ENCODE measurements at places on chromosomes 7 and 10. TPM values are rescaled to one million over a fixed set of nuclear protein-coding genes. Genes with fewer than 3 reads are reported as not detected.

Gene IDI2
- not detected for total RNA-seq

Gene TRIM74
- total RNA-seq: 2.0 TPM

DNA sequence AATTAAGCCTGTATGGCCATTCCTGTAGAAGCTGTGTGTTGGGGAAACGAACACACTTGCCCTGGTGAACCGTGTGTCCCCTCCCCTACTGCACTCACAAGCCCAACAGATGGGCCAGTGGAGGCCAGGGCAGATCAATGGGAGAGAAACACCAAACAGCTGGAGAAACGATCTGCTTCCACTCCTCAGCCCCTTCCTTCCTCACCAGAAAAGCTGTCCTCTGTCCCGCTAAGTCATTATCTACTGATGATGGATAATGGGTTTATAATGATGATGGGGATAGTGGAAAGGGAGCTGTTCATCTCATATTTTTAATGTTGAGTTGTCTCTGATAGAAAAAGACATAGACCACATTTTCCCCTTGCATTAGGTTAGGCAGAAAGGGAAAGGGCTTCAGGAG lies 99.7 kb downstream of the ELMO1 start:
- no peaks in the 10 kb centered on the region for H3K36me3 ChIP-seq
- no peaks in the 10 kb centered on the region for H3K27me3 ChIP-seq
- no peak for DNase-seq
- no peak overlapping the region for H3K27ac ChIP-seq

- H3K4me3 ChIP-seq: no peak overlapping the region
- no peaks in the 10 kb centered on the region for H3K36me3 ChIP-seq
- DNase-seq: no peak
- H3K27ac ChIP-seq: no peak overlapping the region
- H3K4me1 ChIP-seq: no peaks in the 10 kb centered on the region
These were observed 5.4 kb upstream of the HABP2 start for GRCh38 chr10:113547426-113547825.

Gene MOGAT3
- total RNA-seq: not detected

Gene PON1
- not detected for total RNA-seq

GRCh38 chr7:110326966-110327365 lies 764.0 kb upstream of the LRRN3 start:
- no peak overlapping the region for H3K4me3 ChIP-seq
- H3K4me1 ChIP-seq: no peaks in the 10 kb centered on the region
- H3K36me3 ChIP-seq: no peaks in the 10 kb centered on the region
- no peak for DNase-seq

Gene RINT1
- total RNA-seq: 9.9 TPM

DNA sequence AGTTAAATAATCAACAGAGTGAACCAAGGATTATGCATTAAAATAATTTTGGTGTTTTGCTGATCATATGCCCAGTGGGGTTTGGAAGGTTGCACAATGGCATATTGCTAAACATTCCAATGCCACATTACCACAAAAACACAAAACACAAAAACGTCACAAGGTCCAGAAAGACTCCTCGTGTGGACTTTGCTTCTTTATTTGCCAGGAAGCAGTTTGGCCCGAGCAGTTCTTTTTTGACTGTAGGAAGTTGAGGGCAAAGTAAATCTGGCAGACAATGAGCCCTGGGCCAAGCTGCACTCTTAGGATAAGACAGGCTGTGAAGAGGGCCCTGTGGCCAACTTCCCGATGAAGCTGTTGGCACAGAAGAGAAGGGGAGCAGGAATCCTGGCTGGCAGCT lies 39.2 kb upstream of the SLC35B4 start:
- no peak overlapping the region for H3K4me3 ChIP-seq
- no peak overlapping the region for H3K27ac ChIP-seq
- no peaks in the 10 kb centered on the region for H3K4me1 ChIP-seq
- no peaks in the 10 kb centered on the region for H3K36me3 ChIP-seq
- no peaks in the 10 kb centered on the region for H3K27me3 ChIP-seq

Gene ZCWPW1
- total RNA-seq: 7.9 TPM

Gene GRID2IP
- 0.24 TPM for total RNA-seq

Gene TMEM26
- 2.5 TPM for total RNA-seq

DNA sequence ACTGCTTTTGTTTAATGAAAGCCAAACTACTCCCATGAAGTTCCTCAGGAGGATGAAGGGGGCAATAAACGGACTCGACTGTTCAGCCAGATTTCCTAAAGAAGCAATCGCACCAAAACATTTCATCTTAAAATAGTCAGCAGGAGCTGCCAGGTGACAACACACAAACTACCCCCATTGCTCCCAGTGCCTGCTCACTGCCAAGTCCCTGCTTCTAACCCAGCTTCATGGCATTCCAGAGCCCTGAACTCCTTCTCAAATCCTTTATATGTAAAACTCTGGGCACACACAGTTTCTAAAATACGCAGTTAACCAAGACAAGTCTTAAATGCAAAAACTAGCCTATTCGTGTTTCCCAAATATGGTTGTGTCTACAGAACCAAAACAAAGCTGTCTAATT lies 110.0 kb downstream of the SORBS1 start:
- no peak for DNase-seq
- H3K36me3 ChIP-seq: no peaks in the 10 kb centered on the region
- no peaks in the 10 kb centered on the region for H3K27me3 ChIP-seq
- no peak overlapping the region for H3K4me3 ChIP-seq
- H3K27ac ChIP-seq: no peak overlapping the region
- H3K4me1 ChIP-seq: peaks cover 10% of the 10 kb centered on the region

Gene PRKCQ
- total RNA-seq: 3.7 TPM

Gene NEUROG3
- total RNA-seq: not detected

DNA sequence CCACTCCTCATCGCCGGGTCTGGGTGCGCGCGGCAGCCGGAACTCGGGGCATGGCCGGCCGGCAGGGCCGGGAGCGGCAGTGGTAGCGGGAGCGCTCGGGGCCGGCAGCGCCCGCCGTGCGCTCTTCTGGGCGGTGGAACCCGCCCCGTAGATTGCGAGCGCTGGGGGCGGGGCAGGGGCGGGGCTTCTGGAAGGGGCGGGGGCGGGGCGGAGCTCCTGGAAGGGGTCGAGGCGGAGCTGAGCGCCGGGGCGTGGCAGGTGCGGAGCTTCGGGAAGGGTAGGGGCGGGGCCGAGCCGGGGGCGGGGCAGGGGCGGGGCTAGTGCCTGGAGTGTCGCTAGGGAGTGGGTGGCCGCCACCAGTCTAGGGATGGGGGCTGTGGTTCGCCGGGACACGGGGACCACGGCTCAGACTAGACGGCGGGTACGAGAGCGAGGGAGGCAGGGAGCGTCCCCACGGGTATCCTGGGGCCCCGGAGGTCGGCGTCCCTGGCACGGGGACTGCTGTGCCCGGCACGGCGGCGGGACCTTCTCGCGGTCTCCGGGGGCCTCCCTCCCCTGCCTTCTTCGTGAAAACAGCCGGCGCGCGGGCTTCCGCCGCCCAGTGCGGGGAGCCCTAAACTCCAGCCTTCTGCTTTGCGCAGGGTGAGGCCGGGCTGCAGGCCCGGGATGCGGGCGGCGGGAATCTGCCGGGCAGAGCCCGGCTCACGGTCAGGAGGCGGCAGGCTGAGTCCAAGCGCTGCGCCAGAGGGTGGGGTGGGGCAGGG lies at the start of gene STK32C:
STK32C (minus strand) TSS at position 128 of the 764 bp plus-strand sequence; CDS start at position 11, 117 bp downstream.
- peak within 1 kb of the TSS; percentile 64 for H3K4me3 ChIP-seq
- H3K27ac ChIP-seq: no peak within 1 kb of the TSS
- DNase-seq: peak; percentile 95
- no peaks in the 10 kb centered on the region for H3K4me1 ChIP-seq
- H3K36me3 ChIP-seq: no peaks in the 10 kb centered on the region
- peaks cover 80% of the 10 kb centered on the region for H3K27me3 ChIP-seq

DNA sequence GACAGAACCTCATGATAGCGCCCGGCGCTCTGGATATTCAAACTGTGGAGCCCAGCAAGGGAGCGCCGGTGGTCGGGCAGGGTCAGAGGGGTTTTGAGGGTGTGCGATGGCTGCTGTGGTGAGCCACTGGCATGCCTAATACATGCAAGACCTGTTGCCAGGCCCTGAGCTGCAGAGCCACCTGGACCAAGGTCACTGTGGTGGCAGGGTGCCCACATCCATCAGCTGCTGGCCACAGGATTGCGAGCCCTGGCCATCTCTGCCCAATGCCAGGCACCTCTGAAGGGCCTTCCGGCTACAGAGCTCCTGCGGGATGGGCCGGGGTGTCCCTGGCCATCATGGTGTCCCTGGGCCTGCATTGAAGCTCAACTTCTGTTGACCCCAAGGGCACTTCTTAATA lies 123.0 kb upstream of the TNRC18 start:
- no peaks in the 10 kb centered on the region for H3K4me1 ChIP-seq
- no peaks in the 10 kb centered on the region for H3K36me3 ChIP-seq
- H3K27ac ChIP-seq: no peak overlapping the region
- no peak for DNase-seq
- H3K4me3 ChIP-seq: no peak overlapping the region
